ENCODE measurements at places on chromosomes 1 and 21. TPM values are rescaled to one million over a fixed set of nuclear protein-coding genes. Genes with fewer than 3 reads are reported as not detected.

DNA sequence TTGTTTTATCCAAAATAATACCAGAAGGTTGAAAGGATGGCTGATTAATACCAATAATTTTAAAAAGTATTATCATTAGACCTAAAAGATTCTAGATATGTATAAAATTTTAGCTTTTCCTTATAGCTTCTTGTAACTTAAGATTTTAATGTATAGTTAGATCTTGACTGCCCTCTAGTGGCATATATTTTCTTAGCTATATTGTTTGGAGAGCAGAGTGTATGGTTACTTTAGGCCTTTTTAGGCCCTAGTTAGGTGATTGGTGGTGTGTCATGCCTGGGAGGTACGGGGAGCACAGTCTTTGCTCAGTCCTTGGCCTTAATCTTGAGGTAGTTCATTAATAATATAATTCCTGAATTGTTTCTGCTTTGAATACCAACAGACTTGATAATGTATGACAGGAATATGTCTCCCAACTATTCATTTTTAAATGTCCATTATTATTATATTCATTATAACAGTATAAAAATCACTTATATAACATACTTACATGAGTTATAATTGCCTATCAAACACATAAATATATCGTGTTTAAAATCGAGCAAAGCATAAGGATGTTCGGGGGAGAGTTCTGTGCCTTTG is 328.4 kb downstream of the ZP4 start:
- H3K4me1 ChIP-seq, result no peaks in the 10 kb centered on the region
- peaks cover 3% of the 10 kb centered on the region for H3K27me3 ChIP-seq
- no peak overlapping the region for H3K4me3 ChIP-seq
- H3K36me3 ChIP-seq, result no peaks in the 10 kb centered on the region

Gene PIGC
- 32.1 TPM for total RNA-seq

GRCh38 chr1:172588296-172589291 is 55.6 kb downstream of the SUCO start:
- no peaks in the 10 kb centered on the region for H3K27me3 ChIP-seq
- H3K27ac ChIP-seq, result no peak overlapping the region
- peaks cover 10% of the 10 kb centered on the region for H3K4me1 ChIP-seq
- H3K36me3 ChIP-seq, result peaks cover 55% of the 10 kb centered on the region
- H3K4me3 ChIP-seq, result no peak overlapping the region
- DNase-seq, result no peak

Gene C1orf53
- total RNA-seq, result not detected

DNA sequence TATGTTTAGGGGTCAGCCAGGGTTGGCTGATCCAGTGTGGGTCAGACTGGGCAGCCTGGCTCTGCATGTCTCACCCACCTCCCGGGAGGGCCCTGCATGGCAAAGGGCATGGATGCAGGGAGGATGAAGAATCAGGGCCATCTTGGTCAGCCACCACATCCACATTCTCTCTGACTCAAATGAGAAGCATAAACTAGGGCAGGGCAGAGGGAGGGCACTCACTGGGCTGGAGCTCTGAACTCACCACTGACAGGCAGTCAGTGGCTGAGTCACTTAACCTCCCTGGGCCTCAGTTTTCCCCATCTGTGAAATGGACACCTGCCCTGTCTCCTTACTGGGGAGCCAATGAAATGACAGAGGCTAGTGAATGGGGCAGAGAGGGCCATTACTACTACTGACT is 4.3 kb upstream of the CELA2A start:
- H3K4me3 ChIP-seq, result no peak overlapping the region
- no peaks in the 10 kb centered on the region for H3K4me1 ChIP-seq
- H3K27me3 ChIP-seq, result peaks cover 4% of the 10 kb centered on the region
- no peak overlapping the region for H3K27ac ChIP-seq
- no peaks in the 10 kb centered on the region for H3K36me3 ChIP-seq
- DNase-seq, result no peak

Gene KRTAP13-1
- total RNA-seq, result not detected

- no peaks in the 10 kb centered on the region for H3K36me3 ChIP-seq
- peaks cover 8% of the 10 kb centered on the region for H3K4me1 ChIP-seq
- no peak for DNase-seq
- H3K27ac ChIP-seq, result no peak overlapping the region
Observed at GRCh38 chr1:10789803-10790702, 6.4 kb downstream of the CASZ1 start.

Gene GRHL3
- not detected for total RNA-seq

Gene TSTD1
- 81.7 TPM for total RNA-seq

DNA sequence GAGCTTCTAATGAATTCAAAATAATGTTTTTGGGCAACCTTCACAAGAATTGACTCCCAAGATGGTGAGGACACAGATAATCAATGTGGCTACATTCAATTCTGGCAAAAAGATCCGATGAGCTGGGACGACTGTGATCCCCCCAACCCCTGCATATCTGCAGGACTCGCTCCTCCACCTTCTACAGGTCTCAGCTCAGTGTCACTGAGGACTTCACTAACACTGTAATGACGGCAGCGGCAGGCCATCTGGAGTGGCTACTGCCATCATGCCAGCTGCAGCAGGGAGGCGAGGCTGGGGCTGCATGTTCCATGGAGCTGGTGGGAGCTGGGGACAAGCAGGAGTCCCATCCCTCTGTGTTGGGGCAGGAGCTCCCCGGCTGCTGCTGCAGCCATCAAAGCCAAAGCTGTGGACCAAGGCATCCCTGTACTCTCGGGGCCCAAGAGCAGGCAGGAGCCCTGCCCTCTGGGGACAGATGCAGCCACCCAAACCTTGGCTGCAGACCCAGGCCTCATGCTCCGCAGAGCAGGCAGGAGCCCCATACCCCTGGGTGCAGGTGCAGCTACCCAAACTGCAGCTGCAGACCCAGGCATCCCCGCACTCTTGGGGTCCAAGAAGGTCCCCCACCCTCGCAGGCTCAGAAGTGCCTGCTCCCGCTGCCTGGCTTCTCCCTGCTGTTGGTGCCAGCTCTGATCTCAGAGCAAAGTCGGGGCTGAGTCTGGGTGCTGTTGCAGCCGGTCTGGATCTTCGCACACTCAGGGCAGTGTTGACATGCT is 12.2 kb upstream of the DHRS3 start:
- no peak for DNase-seq
- no peak overlapping the region for H3K4me3 ChIP-seq
- peaks cover 5% of the 10 kb centered on the region for H3K27me3 ChIP-seq
- H3K36me3 ChIP-seq, result no peaks in the 10 kb centered on the region

All from activated naive CD8-positive, alpha-beta T cell treated with anti-CD3 and anti-CD28 coated beads, Interleukin-2, amount 10 ng/mL, durations not matched to agents 7 days and 5 days (primary cell).